RKO (cell line): ENCODE measurements at places on chromosomes 7 and 10.

- no peak for DNase-seq
Measured at GRCh38 chr10:43884501-43885105, 235.9 kb upstream of the ZNF32 start.

DNA sequence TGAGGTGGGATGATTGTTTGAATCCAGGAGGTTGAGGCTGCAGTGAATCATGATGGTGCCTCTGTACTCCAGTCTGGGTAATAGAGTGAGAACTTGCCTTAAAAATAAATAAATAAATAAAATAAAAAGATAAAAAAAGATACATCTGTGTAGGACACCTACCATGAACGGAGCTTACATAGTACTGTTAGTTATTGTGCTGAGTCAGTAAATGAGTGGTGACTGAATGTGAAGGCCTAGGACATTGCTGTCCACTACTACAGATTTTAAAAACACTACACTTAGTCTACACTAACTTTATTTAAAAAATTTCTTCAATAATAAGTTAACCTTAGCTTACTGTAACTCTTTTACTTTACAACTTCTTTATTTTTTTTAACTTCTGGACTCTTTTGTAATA, 106.7 kb upstream of the ETV1 start:
- DNase-seq: no peak

DNA sequence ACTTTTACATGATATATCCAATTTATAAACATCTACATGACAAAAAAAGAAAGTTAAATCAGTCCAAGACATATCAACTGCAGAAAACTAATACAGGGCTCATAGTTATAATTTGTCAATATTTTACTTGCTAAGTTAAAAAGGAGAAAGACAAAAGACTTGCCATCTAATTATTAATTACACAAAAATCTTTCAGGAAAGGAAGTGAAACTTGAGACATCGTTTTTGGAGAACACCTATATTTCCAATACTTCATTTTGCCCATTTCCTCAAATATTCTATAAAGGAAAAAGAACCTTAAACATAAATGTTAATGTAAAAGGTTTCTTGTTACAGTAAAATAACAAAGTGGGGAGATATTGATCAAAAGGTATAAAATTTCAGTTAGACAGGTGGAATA, 148.7 kb downstream of the CACNA2D1 start:
- no peak for DNase-seq

DNA sequence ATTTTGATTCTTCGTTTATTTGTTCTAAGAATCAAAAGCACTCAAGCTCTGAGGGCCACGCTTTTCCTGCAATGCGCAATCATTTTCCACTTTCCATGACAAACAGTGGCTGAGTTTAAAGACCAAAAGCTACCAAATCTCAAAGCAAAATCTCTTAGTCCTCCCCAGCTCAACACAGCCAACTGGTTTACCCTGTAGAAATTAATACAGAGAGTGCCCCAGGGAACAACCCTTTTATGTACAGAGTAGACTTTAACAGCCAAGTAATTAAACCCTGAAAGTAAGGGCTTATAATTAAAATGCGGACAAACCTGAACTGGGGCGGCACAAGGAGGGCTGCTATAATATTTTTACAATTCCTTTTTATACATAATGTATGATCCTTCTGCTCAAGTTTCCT, 53.2 kb downstream of the FAM53B start:
- no peak for DNase-seq

GRCh38 chr10:26714415-26715136, 17.1 kb downstream of the PDSS1 start:
- no peak for DNase-seq

GRCh38 chr7:19061331-19061730, 56.1 kb downstream of the TWIST1 start:
- no peak for DNase-seq

- DNase-seq: no peak
Measured at GRCh38 chr7:64574540-64575099, 11.7 kb upstream of the ZNF680 start.

DNA sequence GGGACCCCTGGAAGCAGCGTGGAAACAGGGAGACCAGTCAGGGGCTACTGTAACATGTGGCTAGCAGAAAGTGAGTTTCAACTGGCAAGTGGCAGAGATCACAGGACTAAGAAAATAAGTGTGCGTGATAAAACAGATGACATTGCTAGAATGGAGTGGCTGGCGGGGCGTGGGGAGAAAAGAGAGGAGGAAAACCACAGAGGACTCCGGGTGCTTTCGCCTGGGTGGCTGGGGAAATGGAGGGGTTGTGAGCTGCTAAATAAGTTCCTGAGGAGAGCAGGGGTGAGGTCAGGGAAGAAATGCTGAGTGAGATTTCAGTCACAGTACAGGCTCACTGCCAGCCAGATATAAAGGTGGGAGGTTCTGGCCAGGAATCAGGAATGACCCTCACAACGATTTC, 166.9 kb downstream of the MYOF start:
- DNase-seq: no peak
